ENCODE measurements at places on chromosomes 5 and 9.

DNA sequence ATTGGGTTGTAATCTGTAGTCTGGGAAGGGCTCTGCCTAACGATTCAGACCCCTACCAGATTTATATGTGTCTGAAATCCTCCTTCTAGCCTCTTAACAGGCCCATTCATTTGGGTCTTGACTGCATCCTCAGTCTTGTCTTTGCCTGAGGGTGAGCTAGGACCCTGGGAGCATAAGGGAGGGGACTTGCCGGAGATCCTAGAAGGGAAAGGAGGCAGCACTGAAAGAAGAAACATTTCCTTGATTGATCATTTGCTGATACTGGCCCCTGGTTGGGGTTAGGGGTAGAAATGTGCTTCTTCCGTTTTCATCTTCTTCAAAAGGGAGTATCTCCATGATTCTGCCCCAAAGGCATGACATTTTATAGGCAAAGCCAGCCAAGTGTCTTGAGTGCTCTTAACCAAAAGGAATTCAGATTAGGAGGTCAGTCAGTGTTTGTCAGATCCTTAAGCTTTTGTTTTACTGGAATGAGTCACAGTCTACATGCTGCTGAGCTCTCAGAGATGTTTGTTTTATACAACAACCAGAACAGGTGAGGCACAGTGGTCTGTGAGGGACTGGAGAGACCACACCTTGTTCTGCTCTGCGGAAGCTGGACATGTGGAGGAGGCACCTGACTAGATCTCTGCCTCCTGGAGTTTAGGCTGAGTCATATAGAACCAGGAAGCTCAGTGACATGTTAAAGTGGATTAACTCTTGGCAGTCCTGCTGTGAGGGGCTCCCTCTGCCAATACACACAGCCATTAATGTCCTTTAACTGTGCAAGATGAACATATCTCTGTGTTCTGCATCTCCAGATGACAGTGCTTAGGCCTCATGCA lies 37.7 kb downstream of the PCDHAC2 start:
- peak; percentile 4 for DNase-seq

DNA sequence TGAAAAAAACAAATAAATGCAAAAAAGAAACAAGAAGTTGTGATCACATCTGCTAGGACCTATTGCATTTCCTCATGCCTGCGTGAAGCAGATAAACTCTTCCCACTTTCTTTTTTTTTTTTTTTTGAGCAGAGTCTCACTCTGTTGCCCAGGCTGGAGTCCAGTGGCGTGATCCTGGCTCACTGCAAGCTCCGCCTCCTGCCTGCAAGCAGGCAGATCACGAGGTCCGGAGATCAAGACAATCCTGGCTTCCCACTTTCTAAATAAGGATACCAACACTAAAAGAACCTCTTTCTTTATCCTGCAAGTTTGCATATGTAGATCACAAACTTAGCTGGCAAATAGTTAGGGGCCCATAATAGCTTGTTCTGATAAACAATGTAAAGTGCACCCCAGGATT lies 128.6 kb downstream of the ASTN2 start:
- no peak for DNase-seq

GRCh38 chr5:143509758-143510221 lies 106.3 kb upstream of the NR3C1 start:
- DNase-seq, result no peak

- DNase-seq, result peak; percentile 41
Observed at GRCh38 chr5:177529247-177530203, 12.8 kb upstream of the DDX41 start.

DNA sequence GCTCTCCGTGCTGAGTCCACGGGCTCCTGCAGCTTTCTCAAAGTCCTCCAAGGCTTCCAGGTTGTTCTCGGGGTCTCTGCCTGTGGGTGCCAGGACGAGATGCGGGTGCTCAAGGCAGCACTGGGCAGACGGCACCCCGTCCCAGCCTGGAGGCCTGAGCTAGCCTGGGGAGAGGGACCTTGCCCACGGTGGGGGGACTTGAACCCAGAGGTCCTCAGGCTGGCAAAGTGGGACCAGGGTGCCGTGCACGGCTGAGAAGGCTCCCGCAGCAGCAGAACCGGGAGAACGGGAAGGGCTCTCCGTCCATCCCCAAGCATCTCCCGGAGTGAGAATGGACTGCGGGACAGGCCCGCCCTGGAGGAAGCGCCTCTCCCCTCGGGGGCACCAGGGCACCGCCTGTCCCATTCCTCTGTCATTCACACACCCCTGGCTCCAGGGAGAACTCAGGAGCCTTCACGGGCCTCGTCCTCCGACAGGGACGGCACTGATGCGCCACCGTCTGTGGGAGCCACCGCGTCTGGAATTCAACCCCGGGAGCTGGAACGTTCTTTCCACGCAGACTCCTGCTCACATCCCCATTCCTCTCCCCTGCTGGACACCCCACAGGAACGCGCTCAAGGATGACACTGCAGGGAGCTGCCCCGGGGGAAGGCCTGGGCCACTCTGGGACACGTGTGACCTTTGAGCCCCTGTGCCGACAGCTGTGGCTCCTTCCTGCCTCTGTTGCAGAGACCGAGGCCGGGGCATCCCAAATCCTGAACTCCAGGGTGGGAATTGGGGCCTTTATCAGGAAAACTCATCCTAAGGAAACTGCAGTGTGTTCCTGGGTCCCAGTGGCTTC lies 16.3 kb upstream of the OBP2B start:
- DNase-seq, result no peak

- DNase-seq, result no peak
Observed at GRCh38 chr5:31172881-31173280, 20.6 kb upstream of the CDH6 start.

- DNase-seq, result no peak
Observed at GRCh38 chr9:117886616-117887015, 182.4 kb downstream of the TLR4 start.

DNA sequence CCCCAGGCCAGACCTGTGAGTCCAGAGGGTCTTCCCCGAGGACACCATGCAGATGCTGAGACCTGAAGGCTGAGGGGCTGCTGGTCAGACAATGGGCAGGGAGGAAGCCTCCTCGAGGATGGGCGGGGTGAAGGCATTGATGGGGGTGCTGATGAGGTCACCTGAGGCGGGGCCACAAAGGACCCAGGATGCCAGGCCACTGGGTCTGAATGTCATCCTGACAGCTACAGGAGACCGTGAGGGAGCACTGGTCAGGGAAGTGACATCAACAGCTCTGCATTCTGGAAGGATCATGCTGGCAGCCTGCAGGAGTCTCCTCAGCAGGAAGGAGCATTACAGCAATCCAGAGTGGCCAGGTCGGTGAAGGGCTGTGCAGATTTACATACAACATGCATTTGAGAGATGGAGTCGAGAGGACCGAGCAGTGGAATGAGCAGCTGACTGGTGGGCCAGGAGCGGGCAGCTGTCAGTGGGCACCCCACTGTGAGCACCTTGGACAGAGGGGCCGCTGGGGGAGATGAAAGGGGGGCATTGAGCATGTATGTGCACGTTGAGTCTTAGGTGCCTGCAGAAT lies 77.7 kb upstream of the ADAMTS2 start:
- no peak for DNase-seq

- no peak for DNase-seq
Observed at GRCh38 chr5:40689438-40689837, 9.7 kb downstream of the PTGER4 start.

DNA sequence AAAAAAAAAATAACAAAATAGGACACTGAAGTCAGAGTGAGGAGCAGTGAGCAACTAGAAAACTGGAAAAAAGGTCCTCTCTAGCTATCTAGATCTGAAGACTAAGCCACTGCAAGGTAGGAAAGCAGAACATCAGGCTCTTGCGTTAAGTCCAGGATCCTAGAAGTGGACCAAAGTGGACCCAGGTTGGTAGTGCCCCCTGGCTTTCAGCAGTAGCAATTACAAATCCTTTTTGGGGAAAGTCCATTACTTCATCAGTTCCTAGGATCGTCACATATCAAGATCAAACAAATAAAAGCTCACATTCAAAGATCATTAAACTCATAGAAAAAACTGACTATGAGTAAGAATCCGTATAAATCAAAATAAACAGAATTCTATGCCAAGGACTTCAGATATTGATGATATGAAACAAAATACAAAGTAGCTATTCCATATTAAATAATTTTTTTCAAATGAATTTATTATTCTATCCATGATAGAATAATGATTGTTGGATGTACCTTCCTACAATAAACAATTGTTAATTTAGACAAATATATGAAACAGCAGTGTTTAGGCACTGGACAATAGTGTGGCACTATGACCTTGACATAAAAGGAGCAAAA lies 6.5 kb upstream of the RICTOR start:
- DNase-seq, result peak; percentile 38

DNA sequence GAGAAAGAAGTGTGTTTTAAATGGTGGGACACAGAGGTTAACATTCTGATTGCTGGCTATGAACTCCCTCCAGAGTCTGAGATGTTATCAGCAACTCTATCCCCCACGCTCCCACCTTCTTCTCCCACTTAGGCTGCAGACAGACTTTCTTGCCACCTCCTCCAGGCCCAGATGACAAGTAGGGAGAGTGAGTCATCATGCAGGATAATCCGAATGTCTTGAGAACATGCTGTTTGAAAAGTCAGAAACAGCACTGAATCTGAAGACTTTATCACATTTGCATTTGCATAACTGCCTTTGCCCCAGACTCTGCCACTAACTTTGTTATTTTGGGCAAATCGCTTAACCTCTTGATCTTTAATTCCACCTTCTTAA lies 139.8 kb downstream of the ESM1 start:
- no peak for DNase-seq

GRCh38 chr9:93237540-93237939 lies 53.6 kb downstream of the WNK2 start:
- DNase-seq, result no peak

DNA sequence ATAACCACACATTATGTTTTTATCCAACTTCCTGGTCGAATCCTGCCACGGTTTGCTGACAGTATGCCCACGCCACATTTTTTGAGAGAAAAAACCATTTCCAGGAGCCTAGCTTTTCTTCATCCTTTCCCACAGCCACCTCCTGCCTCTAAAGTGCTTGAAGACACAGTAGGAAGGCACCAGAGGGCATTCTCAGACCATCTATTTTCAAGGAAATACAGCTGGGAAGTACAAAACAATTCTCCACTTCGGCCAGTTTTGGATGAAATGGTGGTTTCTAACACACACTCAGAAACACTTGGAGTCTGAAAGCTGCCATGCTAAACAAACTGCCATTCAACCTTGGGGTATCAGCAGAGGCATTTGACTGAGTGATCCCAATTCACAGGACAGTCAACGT lies 86.3 kb upstream of the RPS23 start:
- peak; percentile 13 for DNase-seq
